ENCODE measurements at places on chromosomes 5 and 9. TPM values are rescaled to one million over a fixed set of nuclear protein-coding genes. Genes with fewer than 3 reads are reported as not detected.

- no peaks in the 10 kb centered on the region for H3K27me3 ChIP-seq
- H3K4me1 ChIP-seq, result peaks cover 5% of the 10 kb centered on the region
- peaks cover 6% of the 10 kb centered on the region for H3K36me3 ChIP-seq
- DNase-seq, result no peak
- no peak overlapping the region for H3K4me3 ChIP-seq
These were observed 14.6 kb downstream of the RASA1 start for GRCh38 chr5:87282269-87282668.

GRCh38 chr5:170104710-170105109 is 987 bp upstream of the FOXI1 start:
- H3K27me3 ChIP-seq, result peaks cover 3% of the 10 kb centered on the region
- no peak overlapping the region for H3K27ac ChIP-seq
- no peak overlapping the region for H3K4me3 ChIP-seq

- no peaks in the 10 kb centered on the region for H3K36me3 ChIP-seq
- no peaks in the 10 kb centered on the region for H3K27me3 ChIP-seq
- peak; percentile 81 for DNase-seq
- H3K4me3 ChIP-seq, result no peak overlapping the region
- H3K4me1 ChIP-seq, result peaks cover 34% of the 10 kb centered on the region
These were observed 247.4 kb downstream of the ARL15 start for GRCh38 chr5:54062958-54063357.

DNA sequence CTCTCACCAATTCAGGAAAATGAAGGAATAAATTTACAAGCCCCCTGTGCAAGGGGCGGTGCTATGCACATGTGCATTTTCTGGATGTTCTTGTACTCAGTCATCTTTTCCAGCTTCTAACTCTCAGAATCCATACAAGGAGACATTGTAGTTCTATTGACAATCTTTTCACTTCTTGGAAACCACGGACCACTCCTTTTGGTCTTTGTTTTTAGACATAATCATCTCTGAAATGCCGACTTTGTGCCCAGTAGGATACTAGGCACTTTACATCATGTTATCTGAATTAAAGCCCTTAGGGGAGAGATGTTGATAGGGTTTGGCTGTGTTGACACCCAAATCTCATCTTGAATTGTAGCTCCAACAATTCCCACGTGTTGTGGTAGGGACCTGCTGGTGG is 322.6 kb upstream of the WWC1 start:
- H3K4me3 ChIP-seq, result no peak overlapping the region
- no peaks in the 10 kb centered on the region for H3K27me3 ChIP-seq
- no peak overlapping the region for H3K27ac ChIP-seq

GRCh38 chr5:157100140-157100679 is 8.6 kb downstream of the HAVCR2 start:
- no peaks in the 10 kb centered on the region for H3K4me1 ChIP-seq
- H3K4me3 ChIP-seq, result no peak overlapping the region

GRCh38 chr9:93486268-93486667 is 32.9 kb upstream of the FAM120AOS start:
- H3K4me1 ChIP-seq, result no peaks in the 10 kb centered on the region
- no peak for DNase-seq
- no peak overlapping the region for H3K4me3 ChIP-seq
- peaks cover 18% of the 10 kb centered on the region for H3K36me3 ChIP-seq
- H3K27ac ChIP-seq, result 0 out of 2 replicates have a peak overlapping the region, but pooled peaks have one; percentile 13

DNA sequence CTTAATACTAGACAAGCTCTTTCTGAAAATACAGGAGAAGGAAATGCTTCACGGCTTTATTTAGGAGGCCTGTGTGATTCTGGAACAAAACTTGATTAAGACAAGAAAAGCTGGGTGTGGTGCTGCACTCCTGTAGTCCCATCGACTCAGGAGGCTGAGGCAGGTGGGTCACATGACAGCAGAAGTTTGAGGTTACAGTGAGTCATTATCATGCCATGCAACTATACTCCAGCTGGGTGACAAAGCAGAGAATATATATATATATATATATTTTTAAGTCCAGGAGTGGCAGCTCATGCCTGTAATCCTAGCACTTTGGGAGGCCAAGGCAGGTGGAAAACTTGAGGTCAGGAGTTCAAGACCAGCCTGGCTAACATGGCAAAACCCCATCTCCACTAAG is 33.1 kb upstream of the SPIN1 start:
- no peak for DNase-seq
- no peak overlapping the region for H3K27ac ChIP-seq
- no peaks in the 10 kb centered on the region for H3K27me3 ChIP-seq

DNA sequence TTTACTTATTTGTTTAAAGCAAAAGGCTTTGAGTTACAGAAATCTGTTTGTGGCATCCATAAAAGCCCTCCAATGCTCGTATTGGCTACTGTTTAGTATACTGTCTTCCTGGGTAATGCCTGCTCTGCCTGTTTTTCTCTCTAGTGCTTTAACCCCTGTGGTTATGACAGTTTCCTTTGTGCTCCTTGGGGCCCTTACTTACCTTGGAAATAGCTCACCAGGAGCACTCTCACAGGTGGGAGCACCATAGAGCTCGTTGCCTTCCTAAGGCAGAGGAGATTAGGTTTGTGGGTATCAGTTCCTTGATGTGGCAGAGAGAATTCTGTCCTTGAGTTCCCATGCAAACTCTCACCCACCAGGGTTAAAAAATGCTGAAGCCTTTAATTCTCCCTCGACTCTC is 242.8 kb downstream of the CDH18 start:
- H3K27ac ChIP-seq, result no peak overlapping the region
- DNase-seq, result no peak
- no peaks in the 10 kb centered on the region for H3K4me1 ChIP-seq
- no peaks in the 10 kb centered on the region for H3K36me3 ChIP-seq
- H3K27me3 ChIP-seq, result no peaks in the 10 kb centered on the region
- H3K4me3 ChIP-seq, result no peak overlapping the region

GRCh38 chr9:4838189-4838546 is 45.4 kb downstream of the RCL1 start:
- DNase-seq, result no peak
- no peaks in the 10 kb centered on the region for H3K36me3 ChIP-seq
- peaks cover 32% of the 10 kb centered on the region for H3K4me1 ChIP-seq
- H3K27ac ChIP-seq, result no peak overlapping the region
- H3K27me3 ChIP-seq, result no peaks in the 10 kb centered on the region

- H3K36me3 ChIP-seq, result no peaks in the 10 kb centered on the region
- no peak overlapping the region for H3K4me3 ChIP-seq
- H3K27ac ChIP-seq, result no peak overlapping the region
- no peaks in the 10 kb centered on the region for H3K27me3 ChIP-seq
- no peak for DNase-seq
These were observed 177.2 kb upstream of the MAP3K1 start for GRCh38 chr5:56638061-56638621.

DNA sequence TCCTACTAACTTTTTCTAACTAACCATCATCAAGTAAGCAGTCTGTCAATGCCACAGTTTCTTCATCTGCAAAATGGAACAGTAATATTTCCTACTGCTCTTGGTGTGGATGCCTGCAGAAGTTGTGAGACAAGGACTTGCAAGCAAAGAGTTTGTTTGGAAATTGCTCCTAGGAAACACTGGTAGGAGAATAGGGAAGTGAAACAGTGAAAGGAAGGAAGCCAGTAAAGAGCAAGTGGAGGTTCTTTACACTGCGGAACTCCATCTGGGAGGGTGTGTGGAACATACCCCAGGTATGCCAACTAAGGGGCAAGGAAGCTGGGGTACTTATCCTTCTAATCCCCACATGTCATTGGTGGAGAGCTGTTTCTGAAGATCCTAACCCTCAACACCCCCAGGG is 119.9 kb downstream of the FOXD1 start:
- H3K36me3 ChIP-seq, result no peaks in the 10 kb centered on the region
- H3K27me3 ChIP-seq, result no peaks in the 10 kb centered on the region
- H3K4me1 ChIP-seq, result peaks cover 13% of the 10 kb centered on the region
- no peak for DNase-seq

DNA sequence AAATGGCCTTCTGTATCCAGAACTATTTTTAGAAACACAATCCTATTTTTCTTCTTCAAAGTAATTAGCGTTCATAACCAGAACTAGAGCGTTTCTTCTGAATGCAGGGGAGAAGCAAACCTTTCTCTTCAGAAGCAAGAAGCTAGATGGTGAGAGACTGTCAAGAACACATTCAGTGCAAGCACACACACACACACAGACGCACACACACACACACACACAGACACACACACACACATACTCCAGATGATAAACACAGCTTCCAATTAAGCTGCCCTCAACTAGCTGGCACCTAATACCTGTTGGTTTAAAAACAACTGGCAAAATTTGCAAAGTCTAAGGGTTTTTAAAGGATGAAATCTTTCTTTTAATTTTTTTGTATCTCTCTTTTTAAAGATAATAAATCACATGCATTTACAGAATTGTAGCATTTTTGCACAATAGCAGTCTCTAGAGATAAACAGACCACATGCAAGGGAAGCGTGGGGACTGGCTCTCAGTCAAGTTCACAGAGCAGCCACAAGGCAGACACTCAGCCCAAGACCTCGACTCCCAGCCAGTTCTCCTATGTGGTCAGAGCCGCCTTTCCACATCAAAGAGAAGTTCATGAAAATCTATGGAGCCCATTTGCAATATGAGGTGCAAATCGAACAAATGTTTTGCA is 138.5 kb downstream of the TTLL11 start:
- no peak for DNase-seq
- no peaks in the 10 kb centered on the region for H3K27me3 ChIP-seq
- no peak overlapping the region for H3K4me3 ChIP-seq
- H3K27ac ChIP-seq, result no peak overlapping the region
- no peaks in the 10 kb centered on the region for H3K4me1 ChIP-seq
- no peaks in the 10 kb centered on the region for H3K36me3 ChIP-seq

SLC1A3 gene
- 62.0 TPM for total RNA-seq

NR4A3 gene
- total RNA-seq, result not detected

ARHGEF28 gene
- 13.6 TPM for total RNA-seq

PCDHGB2 gene
- total RNA-seq, result not detected

ANKRD55 gene
- not detected for total RNA-seq

Measured in SJSA1 (cell line).